Stimulated activated CD8-positive, alpha-beta memory T cell treated with anti-CD3 and anti-CD28 coated beads, Interleukin-2, amount 100 ng/mL, for 1 hour (primary cell): ENCODE measurements at places on chromosomes 1 and 21.

DNA sequence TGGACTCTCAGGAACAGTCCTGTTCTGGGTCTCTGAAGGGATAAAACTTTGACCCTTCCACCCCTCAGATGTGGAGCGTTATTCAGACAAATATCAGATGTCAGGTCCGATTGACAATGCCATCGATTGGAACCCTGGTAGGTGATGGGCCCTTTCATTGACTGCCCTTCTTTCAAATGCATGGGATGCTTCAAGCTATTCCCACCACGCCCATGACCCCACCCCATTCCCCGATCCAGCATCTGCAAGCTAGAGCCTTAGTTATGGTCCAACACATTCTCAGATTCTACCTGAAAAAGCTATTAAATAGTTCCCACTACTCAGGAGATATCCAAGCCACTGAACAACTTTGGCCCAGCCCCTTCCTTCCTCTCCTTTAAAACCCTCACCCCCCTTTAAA lies 12.5 kb downstream of the POLR3GL start:
- no peak for DNase-seq

DNA sequence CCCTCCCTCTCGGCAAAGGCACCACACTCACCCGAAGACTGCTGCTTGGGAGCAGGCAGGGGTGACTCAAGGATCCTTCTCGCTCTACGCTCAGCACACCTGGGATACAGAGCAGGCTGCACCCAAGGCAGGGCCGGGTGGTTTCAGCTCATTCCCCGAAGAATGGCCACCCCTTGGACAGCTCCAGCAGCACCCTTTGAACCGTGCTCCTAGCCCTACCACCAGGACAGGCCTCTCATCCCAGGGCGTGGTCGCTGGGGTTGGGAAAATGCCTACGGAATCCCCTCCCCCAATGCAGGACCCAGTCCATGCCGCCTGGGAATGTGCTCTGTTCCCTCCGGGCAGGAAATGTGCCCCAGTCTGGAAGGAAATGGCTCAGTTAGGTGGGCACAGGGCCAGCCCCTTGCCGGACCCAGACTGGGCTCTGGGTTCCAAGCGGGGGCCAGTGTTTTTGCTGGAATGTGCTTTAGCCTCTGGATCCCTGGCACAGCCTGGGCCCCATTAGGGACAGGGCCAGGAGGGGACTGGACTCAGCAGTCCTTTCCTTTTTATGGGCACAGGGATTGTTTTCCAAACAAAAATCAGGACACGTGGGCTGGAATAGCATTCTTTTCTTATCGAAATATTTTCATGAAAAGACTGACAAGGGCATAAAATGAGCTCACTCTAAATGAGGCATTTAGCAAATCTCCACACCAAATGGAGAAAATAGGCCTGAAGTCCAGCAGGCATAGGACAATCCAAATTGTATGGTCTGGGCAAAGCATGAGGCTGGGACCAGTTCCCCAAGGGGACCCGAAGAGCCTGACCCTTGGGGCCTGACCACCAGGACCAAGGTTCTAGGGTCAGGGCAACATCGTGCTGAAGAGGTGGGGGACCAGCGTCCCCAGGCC lies 7.3 kb downstream of the TMEM82 start:
- no peak for DNase-seq

DNA sequence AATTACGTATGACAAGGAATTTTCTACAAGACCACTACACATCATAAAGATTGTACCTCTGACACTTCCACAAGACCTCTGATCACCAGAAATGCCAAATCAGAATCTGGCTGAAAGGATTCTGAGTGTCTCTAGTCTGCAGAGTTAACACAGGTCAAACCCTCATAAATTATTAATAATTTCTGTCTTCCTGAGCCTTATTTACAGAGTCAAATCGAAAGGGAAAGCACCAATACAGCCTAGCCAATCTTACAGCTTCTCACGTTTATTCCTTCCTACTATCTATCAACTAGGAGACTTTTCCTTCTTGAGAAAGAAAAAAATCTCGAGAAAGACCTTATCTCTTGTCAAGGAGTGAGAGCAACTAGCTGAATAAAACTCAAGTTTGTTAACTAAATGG lies 2151.6 kb downstream of the MRPL39 start:
- no peak for DNase-seq

- DNase-seq, result no peak
These were observed 9.8 kb downstream of the MTARC1 start for GRCh38 chr1:220796530-220796929.

DNA sequence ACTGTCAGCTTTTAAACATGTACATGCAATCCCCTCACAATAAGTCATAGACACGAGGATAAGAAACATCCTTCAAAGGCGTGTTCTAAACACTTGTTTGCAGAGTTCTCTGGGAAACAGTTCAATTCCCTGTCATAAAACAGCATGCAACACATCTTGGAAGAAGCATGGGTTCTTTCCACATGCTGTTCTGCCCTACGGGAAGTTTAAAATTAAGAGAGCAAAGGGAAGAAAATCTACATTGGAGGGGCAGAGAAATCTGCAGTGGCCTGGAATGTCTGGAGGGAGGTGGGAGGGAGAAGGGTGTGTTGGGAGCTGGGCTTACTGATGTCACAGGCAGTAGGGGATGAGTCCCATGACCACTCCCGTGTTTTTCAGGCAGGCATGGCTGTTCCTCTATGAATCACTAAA lies 98.3 kb upstream of the SLC2A1 start:
- DNase-seq, result no peak

DNA sequence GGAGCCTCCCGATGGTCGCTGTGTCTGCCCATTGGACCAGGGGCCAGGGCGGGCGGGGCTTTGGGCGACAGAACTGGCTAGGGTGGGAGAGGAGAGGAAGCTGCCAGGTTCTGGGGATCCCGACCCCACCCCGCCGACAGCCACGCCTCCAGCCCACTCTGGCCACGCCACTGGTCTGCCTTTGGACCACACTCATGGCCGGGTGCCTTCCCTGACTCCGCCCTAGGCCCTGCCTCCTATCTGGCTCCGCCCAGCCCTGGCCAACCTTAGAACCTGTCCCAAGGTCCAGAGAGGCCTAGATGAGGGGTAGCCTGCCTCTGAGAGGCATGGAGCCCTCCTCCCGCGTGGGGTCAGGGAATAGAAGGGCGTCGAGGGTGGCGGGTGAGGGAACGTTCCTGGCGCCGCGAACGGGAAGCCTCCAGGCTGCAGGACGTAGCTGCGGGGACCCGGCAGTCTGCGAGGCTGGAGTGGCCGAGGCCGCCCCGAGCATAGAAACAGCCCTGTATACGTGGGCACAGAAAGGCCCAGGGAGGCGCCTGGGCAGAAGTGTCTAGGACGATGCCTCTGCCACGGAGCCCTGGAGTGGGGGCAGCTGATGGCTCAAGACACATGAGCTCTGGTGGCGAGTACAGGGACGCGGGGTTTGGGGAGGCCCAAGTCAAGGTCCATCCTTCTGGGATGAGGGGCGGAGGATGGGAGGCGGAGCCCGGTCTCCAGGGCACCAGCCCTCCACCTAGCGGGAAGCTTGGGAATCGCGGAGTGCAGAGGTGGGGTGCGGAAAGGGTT lies 11.5 kb upstream of the COL16A1 start:
- no peak for DNase-seq

DNA sequence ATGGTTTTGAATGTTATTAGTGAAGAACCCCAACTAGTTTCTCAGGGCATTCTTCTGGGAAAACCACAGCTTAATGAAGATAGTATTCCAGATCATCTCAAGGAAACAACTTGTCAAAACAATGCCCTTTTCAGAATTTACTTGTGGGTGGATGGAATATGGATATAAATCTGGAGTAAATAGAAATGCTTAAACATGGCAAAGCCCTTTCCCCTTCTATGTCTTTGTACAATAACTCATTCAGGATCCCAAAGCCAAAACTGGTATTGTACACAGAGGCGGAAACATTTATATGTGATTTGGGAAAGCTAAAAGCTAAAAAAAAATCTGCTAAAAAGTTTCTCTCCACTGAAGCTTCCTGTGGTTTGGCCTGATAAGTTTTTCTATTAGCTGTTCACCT lies 55.5 kb upstream of the RGS5 start:
- DNase-seq, result no peak

DNA sequence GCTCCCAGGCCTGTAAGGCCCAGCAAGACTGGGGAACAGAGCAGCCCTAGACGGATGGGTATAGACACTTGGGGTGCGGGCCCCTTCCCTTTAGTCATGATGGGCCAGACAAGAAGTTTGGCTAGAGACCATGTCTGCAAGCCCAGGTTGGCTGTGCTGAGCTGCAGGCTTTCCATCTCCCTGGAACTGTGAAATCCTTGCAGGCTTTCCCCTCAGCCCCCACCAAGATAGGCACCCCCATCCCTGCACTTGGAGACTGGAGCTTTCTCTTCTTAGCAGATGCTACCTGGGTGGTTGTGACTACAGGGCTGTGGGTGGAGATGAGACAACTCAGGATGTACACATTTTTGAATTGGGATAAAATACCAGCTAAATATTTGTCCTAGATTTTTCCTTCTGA lies 110.3 kb downstream of the PTPRU start:
- no peak for DNase-seq

- DNase-seq, result no peak
These were observed 5.5 kb downstream of the RNF223 start for GRCh38 chr1:1068517-1069055.

GRCh38 chr1:88983791-88984559 lies 8.5 kb downstream of the KYAT3 start:
- DNase-seq, result no peak

GRCh38 chr1:13443335-13443979 lies 33.2 kb downstream of the PRAMEF20 start:
- no peak for DNase-seq

- no peak for DNase-seq
These were observed 3.6 kb upstream of the PKN2 start for GRCh38 chr1:88680471-88680870.

- DNase-seq, result no peak
These were observed 21.7 kb upstream of the ACTRT2 start for GRCh38 chr1:2999571-2999970.

- no peak for DNase-seq
These were observed 28.3 kb upstream of the CYP4B1 start for GRCh38 chr1:46770541-46770940.
